ENCODE measurements at places on chromosomes 16 and 17. TPM values are rescaled to one million over a fixed set of nuclear protein-coding genes. Genes with fewer than 3 reads are reported as not detected.

- no peak for DNase-seq
Measured at GRCh38 chr17:79871131-79871530, 31.9 kb upstream of the CBX4 start.

- no peak for DNase-seq
Measured at GRCh38 chr17:28228109-28228840, 90.7 kb upstream of the TMEM97 start.

DNA sequence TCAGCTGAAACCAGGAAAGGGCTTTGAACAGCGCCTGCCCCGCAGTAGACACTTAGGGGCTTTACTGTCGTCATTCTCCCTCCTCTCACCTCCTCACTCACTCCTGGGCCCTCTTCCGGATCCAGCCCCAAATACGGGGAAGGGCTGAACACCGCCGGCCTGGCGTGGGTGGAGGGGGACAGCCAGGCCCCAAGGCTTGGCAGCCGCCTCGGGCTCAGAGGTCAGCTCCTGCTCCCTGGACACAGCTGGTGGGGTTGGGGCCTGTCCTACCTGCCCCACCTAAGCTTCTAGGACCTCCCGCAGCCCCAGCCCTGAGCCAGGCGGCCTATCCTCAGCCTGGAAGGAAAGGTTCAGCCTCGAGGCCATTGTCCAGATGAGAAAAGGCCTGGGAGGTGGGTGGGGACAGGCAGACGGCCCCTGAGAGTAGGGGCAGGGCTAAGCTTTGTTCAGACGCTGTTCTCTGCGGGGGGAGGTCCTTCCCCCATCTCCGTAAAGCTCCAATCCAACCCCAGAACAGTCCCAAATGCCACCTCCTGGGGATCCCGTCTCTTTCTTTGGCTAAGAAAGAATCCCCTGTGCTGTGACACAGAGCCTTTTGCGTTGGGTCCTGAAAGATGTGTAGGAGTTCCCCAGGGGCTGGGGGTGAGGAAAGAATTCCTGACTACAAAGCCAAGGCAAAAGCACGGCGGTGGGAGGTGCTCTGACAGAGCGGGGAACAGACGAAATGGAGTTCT, 881 bp upstream of the LLGL1 start:
- no peak for DNase-seq

GRCh38 chr17:56310782-56311181, 157.5 kb downstream of the ANKFN1 start:
- DNase-seq, result no peak

DNA sequence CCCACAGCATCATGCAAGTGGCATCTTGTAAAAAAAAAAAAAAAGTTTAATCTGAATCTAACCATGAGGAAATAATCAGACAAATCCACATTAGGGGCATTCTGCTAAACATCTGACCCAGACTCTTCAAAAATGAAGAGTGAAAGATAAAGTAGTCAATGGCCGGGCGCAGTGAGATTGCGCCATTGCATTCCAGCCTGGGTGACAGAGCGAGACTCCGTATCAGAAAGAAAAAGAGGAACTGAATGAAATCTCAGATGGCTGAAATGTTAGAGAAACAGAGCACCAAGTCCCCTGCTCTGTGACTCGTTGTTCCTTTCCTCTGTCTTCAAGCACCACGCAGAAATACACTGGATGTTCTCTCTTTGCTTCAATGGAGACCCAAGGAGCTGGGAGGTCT, 12.7 kb upstream of the RNF135 start:
- DNase-seq, result no peak

DNA sequence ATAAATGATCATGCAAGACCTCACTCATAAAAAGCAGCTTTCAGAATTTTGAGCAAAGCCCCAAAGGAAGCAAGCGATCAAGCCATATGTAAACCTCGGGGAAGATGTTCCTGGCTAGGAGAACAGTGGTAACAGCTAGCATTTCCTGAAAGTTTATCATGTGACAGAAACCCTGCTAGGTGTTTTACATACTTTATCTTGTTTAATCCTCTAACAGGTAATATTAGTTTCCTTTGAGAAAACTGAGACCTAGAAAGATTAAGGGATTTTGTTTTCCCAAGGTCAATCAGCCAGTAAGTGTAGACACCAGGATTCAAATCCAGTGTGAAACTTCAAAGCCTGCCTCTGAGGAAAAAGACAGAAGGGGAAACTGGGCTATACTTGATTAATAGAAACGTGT, 362.4 kb upstream of the MAF start:
- no peak for DNase-seq

DNA sequence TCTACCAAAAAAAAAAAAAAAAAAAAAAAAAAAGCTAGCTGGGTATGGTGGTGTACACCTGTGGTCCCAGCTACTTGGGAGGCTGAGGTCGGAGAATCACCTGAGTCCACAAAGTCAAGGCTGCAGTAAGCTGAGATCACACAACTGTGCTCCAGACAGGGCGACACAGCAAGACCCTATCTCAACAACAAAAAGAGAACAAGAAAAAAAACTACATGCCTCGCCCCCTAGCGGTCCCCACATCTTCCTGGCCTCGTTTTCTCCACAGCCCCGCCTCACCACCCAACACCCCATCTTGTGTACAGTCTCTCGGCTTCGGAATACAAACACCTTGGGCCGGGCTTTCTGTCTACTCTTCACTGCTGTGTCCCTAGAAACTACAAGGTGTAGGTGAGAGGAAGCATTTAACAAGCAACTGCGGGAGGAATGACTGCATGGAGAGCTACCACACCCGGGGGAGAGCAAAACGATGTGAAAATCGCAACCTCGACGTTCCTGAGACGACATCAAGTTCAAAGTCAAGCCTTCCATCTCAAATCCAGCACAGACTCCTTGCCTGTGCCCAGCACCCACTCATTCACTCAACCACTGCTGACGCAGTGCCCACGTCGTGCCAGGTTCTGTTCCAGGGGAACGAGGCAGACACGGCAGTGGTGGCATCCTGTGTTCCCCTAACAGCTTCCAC, 9.0 kb downstream of the NTAN1 start:
- no peak for DNase-seq

DNA sequence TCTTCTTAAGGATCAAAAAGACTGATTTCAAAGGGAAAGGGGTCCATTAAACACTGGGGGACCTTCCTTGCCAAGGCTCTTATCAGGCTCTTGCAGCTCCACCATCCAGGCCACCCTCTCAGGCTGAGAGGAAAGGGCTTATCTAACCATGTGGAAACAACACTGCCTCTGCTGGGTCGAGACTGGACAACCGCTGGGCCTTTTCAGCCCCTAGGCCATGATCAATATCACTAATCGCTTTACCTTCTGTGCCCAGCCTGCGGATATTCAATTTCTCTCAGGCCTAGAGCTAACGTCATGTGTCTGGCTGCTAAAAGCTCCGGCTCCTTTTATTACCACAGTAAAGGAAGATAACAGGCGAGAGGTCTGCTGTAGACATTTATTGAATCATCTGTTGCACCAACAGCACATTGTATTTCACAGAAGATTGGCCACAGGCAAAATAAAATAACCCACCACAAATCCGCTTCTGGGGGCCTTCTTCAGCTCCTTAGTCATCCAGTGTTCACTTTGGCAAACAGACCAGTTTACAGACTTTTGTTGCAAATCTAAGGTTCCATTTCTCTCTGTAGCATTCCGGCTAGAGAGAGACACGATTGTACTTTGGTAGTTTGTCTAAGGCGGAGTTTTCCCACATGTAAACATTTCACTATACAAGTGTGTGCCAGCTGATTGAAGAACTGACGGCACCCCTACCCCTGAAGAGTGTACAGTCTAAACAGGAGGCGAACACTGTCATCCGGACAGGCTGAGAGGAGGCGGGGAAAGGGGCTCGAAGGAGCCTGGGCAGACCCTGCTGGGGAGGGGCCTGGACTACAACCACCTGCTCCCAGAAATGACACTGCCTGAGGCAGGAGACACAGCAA, 13.9 kb downstream of the CYB561 start:
- no peak for DNase-seq

GRCh38 chr16:87412371-87412995, 20.3 kb downstream of the MAP1LC3B start:
- DNase-seq, result no peak

- DNase-seq, result peak; percentile 55
Measured at GRCh38 chr16:77584205-77584859, 138.0 kb upstream of the NUDT7 start.

DNA sequence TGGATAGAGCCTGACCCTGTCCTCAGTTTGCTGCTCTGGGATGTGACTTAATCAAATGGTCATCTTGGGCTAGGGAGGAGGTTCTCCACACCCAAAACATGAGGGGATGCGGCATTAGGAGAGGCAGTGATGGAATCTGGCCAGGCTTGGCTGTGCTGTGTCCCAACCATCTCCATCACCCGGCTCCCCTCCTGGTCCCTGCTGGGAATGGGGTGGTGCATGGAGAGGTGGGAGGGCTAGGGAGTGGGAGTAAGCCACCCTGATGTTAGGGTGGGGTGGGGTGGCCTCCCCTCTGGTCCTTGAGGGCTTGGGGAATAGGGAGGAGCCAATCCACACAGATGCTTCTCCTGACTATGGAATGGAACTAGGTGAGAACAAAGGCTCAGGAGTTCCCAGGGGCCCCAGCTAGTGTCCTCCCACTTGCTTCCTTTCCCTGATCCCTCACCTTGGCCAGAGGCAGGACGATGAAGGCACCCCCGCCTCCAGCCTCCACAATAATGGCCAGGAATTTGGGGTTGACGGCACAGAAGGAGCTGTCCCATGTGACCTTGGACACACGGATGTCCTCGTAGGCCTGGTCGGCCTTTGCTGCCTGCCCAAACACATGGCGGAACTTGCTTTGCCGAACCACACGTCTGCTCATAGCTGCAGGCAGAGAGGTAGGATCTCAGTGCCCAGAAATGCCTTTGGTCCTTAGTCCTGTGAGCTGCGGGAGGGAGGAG, 1.8 kb downstream of the CORO6 start:
- DNase-seq, result no peak

DNA sequence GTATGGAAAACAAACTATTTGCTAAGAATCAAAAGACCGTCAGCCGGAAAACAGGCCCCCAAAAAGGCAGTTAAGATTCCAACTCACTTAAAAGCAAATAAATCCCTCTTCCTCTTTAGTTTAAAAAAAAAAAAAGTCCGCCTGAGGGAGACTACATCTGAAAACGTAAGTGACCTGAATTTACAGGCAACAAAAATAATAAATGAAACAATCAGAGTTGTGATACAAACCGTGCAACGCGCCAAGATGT, 1.1 kb downstream of the KANSL1 start:
- no peak for DNase-seq

DNA sequence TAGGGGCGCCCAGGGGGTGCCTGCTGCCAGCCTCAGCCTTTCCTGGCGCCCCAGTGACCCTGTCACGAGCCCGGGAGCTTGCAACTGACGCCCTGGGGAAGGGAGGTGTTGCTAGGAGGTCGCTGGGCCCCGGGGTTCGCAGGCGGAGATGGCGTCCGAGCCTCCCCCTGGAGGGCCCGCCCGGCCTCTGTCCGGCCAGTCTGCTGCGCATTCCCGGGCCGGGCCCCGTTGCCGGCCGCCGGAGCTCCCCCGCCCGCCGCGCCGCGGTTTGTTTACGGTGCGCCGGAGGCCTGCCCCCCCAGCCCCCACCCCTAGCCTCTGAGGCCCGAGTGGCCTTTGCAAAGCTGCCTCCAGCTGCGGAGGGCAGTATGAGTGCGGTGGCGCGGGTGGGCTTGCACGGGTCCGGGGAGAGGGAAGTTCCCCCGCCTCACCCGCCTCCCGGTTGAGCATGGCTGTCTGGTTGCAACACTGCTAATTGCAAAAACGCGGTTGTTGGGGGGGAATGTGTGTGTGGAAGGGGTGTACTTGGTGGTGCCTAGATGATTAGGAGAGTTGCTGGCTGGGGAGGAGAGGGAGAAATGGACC, 514 bp downstream of the THRA start:
- peak; percentile 74 for DNase-seq

- DNase-seq, result peak; percentile 37
Measured at GRCh38 chr17:48995304-48995973, 1.7 kb upstream of the IGF2BP1 start.

DNA sequence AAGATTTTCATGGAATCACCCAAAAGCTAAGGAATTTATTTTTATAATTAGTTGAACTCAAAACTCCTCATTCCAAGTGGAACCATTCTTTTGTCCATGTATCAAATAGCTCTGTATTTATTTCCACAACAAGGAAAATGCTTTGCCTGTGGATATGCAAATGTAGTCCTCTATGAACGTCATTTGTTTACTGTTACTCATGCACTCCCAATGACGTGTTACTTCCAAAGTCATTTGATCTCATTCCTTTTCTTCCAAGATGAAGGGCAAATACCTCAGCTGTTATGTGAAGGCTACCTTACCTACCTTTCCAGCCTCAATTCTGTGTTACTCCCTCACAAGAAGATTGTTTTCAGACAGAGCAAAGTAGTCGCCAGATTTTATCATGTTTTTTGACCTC, 83.7 kb downstream of the ITFG1 start:
- DNase-seq, result no peak

DNA sequence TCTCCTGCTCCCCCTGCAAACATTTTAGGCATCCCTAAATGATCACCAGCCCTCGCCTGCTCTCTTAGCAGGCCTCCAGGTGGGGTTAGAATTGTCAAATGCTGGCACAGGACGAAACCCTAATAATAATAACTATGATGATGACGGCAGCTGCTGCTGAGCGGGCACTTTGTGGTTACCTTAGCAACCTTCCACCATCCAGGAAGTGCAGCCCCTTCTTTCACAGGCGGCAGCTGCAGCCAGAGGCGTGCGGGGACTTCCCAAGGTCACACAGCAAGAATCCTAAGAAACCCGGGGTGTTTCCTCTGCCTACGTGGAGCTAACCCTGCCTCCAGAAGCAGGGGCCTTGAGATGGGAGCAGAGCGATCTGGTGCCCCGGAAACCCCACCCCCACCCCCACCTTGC, 22.4 kb upstream of the EIF1 start:
- no peak for DNase-seq

DNA sequence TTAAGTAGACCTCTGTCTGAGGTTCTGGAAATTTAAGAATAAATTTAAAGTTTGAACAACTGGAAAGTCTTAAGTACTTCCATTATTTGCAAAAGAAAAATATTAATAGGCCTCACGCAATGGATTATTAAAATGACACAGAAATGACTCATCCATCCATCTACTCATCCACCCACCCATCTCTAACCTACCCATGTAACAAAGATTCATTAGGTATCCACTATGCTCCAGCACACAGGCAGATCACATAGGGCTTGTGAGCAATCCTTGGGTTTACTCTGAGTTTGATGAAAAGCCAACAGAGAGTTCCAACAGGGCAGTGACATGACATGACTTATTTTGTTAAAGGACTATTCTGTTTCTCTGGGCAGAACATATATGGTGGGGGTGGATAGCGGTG, 93.3 kb downstream of the HELZ start:
- DNase-seq, result no peak

GRCh38 chr17:35295686-35296085, 52.8 kb downstream of the SLFN5 start:
- DNase-seq, result no peak

DNA sequence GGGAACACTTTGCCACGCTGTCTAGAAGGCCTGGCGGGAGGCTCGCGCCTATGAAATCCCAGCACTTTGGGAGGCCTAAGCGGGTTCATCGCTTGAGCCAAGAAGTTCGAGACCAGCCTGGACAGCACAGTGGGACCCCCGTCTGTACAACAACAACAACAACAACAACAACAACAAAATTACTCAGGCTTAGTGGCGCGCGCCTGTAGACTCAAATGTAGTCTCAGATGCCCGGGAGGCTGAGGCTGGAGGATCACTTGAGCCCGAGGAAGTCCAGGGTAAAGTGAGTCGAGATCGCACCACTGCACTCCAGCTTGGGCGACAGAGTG, 297 bp upstream of the SLFN13 start:
- no peak for DNase-seq

GRCh38 chr17:67837965-67838364, 12.7 kb downstream of the BPTF start:
- no peak for DNase-seq

GRCh38 chr17:66190738-66191592, 968 bp downstream of the CEP112 start:
- no peak for DNase-seq

Gene CCL8
- total RNA-seq, result not detected

Gene MMP28
- 23.5 TPM for total RNA-seq

Gene GCGR
- not detected for total RNA-seq

Gene RETREG3
- total RNA-seq, result 76.5 TPM

All from ureter (tissue), 1 donor.